ENCODE measurements at places on chromosomes 16 and 17.

DNA sequence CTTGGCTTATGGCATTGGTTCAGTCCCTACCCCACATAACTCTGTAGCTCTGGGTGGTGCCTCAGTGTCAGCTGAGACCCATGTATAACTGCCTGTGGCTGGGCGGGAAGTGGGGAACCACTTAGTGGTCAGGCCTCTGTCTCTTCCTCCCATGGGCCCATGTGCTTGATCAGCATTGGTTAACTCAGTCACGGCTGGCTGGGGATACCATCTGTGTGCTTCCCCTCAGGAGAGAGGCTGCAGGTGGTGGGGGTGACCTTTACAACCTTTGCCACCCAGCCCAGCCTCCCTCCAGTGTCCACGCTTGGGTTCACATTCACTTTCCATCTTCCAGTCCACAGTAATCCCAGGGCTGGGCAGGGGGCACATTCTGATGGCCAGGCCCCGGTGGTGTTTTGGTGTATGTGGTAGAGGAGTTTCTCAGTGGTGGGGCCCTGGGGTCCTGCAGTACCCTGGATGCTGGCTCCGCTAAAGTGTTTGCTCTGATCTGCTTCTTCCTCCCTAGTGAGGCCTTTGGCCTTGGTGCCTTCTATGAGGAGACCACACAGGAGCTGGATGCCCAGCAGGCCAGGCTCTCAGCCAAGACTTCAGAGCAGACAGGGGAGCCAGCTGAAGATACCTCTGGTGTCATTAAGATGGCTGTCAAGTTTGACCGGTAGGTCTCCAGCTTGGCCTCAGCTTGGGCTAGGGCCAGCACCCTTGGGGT is 10.2 kb upstream of the NFATC3 start:
- no peak for DNase-seq

DNA sequence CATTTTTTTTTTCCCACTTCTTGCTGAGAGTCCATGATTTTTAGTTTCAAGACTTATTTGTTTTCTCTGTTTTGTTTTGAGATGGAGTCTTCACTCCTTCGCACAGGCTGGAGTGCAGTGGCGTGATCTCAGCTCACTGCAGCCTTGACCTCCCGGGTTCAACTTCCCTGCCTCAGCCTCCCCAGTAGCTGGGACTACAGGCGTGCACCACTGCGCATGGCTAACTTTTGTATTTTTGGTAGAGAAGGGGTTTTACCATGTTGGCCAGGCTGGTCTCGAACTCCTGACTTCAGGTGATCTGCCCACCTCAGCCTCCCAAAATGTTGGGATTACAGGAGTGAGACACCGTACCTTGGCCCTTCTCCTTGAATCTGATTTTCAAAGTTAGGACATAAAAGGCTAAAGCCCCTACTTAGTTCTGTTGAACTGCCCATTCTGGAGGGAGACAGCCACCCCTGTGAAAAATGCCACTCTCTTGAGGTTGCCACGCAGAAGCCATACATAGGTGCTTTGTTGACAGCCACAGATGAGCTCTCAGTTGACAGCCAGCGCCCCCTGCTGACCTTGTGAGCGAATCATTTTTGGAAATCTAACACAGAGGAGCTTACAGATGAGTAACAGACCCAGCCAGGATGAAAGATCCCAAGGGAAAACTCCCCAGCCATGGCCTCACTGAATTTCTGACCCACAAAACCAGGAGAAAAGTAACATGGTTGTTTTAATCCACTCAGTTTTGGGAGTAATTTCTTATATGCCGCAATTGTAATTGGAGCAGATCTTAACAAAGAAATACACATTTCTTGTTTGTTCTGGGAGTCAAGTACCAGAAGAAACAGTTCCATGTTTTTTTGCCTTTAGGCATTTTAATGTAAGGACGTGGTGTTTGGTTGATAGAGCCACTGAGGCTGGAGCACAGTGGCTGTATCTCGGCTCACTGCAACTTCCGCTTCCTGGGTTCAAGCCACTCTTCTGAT is 38.8 kb downstream of the PKD1L3 start:
- DNase-seq, result peak; percentile 61

DNA sequence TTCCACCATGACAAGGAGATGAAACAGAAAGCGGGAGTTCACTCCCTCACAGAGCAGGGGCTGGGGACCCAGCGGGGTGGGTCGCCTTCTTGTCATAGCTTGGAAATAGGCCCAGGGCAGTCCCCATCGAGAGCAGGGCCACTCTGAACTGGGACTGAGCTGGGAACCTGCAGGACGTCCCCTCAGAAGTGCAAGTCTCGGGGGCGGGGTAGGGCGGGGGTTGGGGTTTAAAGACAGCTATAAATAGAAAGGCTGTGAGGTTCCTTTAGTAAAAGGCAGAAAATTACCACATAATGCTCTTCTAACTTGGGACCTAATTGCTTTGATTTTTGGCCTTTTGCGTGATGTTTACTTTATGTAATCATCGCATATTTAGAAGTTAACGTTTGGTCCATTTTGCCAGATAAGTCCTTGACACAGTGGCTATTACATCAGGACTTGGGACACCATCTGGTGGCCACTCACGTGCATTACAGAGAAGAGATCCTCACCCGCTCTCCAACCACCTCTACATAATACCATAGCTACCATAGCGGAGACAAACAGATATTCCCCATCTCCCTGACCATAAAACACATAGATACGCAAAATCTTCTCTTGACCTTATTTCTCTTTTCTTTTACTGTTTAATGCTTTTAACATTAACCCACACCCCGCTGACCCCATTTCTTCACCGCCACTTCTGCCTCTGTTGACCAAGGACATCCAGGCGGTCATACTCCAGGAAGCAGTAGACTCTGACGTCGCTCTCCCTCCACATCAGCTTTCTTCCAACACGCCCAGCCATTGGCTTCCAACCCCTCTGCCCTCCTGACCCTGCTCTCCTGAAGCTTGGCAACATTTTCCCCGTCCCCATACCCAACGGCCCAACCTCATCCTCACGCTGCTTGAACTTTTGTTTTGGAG is 27.5 kb upstream of the PIK3R6 start:
- no peak for DNase-seq

DNA sequence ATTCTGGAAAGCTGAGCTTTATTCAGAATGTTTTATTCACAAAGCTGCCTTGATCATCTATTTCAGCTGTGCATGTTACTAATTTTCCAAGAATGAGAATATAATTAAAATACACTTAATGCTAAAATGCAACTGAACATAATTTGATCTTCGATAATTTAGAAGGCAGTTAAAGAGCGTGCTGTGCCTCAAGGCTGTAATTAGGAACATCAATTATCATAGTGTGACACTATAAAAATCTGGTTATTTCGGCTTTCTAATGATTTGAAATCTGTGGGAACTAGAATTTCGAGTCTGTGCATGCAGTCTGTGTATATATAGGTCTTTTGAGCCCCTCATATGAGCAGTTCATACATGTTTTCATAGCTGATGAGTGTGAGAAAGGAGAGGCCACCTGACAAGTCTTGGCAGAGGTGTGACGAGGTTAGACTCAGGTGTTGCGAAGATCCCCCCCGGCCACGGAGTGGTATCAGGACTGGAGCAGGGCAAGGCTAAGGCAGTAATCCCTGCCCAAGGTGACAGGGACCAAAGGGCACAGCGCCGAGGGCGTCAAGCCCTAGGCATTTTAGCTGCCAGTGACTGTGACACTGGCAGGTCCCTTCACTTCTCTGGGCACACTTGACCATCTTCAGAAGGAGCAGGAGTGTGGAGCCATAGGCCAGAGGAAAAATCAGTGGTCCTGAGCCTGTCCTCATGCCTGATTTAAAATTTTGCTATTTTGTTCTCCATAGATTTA is 328.5 kb downstream of the SNX29 start:
- DNase-seq, result no peak

- DNase-seq, result no peak
Measured at GRCh38 chr17:73539166-73539565, 105.1 kb downstream of the SDK2 start.

- DNase-seq, result no peak
Measured at GRCh38 chr16:5032748-5033167, 977 bp downstream of the NAGPA start.

- no peak for DNase-seq
Measured at GRCh38 chr17:16085066-16085699, 85.6 kb downstream of the TTC19 start.

DNA sequence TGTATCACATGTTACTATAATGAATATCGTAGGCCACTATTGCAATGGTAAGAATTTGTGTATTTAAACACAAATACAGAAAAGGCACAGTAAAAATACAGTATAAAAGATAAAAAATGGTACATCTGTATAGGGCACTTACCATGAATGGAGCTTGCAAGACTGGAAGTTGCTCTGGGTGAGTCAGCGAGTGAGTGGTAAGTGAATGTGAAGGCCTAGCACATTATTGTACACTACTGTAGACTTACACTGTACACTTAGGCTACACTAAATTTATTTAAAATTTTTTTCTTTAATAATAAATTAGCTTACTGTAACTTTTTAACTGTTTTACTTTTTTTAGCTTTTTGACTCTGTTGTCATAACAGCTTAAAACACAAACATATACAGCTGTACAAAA is 42.5 kb downstream of the AKAP10 start:
- DNase-seq, result no peak

- DNase-seq, result no peak
Measured at GRCh38 chr16:56669005-56669839, at the start of gene MT1H. Gene MT1H (plus strand): TSS chr16:56669814. CDS start chr16:56669885, 71 bp downstream.

- DNase-seq, result peak; percentile 68
Measured at GRCh38 chr17:47703191-47703591, 9.2 kb downstream of the TBKBP1 start.

DNA sequence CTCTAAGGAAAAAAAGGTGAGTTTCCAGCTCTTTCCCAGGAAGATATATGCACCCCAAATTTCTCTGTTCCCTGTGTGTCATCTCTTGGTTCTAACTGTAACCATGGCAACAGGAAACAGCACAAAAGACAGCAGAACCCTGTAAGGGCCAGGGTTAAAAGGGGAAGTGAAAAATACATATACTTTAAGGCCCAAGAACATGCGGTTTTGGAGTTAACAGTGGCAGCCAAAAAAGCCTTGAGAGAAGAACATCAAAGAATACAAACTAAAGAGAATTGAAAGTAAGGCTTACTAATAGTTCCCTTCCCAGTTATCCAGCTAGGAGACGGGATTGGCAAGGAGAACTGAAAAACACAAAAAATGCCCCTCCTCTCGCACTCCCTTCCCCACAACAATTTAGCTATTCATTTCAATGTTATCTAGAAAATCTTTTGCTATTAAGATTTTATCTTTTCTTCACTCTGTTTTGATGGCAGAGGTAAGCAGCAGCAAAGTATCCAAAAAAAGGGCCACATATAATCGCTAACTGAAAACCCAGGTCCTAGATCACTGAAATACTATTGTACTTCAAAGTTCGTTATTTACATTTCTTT is 1.5 kb downstream of the SPOP start:
- DNase-seq, result no peak

DNA sequence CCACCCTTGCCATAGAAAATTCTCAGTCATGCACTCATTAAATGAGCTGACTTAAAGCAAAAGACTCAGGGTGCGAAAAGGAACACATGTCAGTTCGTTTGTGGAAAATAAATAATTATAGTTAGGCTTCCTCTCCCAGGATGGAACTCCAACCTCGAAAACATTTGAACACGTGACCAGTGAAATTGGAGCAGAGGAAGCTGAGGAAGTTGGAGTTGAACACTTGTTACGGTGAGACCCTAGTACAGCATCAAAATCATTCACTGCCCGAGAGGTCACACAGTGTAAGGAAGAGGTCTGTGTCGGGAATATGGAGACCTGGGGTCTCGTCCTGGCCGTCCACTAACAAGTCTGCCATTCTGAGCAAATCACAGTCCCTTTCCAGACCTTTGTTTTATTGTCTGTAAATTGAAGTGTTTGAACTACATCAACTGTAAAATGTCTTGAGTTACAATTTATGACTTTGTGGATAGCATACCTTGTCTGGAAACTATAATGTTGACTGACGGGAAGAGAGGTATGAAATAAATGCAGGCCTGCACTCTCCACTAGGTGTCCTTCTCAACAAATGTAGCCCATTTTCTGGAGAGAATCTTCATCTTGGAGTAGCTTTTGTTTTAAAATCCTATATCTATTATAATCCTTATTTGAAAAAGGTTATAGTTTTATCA is 7.7 kb downstream of the PSMD7 start:
- no peak for DNase-seq

DNA sequence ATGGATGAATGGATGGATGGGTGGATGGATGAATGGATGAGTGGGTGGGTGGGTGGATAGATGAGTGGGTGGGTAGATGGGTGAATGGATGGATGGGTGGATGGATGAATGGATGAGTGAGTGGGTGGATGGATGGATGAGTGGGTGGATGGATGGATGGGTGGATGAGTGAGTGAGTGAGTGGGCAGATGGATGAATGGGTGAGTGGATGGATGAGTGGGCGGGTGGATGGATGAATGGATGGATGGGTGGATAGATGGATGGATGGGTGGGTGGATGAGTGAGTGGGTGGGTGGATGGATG is 6.4 kb upstream of the KATNB1 start:
- DNase-seq, result no peak

DNA sequence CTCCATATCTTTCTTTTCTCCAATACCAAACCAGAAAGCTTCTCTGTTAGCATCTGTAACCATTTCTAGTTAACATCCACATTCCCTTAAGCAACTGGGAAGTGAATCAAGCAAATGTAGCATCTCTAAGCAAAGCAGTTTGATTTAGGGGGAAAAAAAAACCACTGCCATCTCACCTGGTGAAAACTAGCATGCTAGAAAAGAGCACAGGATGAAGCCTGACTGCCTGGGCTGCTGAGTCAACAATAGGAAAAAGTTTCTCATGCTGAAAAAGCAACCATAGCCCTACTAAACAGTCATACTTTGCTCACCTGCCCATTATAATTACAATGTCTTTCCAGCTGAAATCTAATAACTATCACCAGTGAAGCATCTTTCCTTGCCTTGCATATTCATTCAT is 139.3 kb downstream of the ANKFN1 start:
- no peak for DNase-seq

- DNase-seq, result no peak
Measured at GRCh38 chr16:49478616-49479015, 105.0 kb downstream of the C16orf78 start.

DNA sequence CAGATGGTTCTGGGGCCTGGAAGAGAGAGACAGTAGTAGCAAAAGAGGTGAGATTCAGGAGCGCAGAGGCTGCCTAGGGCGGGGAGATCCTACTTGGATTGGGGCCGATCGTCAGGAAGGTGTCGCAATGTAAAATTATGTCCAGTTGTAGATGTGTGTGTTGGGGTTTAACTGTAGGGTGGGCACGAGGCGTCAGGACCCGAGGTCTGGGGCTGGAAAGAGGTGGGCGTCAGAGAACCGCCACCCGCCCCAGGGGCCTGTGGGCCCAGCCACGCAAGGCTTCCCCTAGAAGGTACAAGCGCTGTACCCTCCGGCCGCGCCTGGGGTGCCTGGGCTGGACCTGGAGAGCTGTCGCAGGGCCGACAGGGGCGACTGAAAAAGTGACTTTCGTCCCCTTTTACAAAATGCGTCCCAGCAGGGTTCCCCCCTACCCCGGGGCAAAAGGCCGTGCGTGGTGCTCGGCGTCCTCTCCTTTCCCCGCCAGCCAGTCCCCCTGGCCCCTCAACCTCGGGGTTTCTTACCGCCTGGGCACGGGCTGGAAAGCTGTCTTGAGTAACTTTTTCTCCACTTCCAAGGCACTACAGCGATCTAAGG is 2.8 kb downstream of the IRX3 start:
- no peak for DNase-seq

GRCh38 chr16:29645694-29646187 is 17.3 kb upstream of the SPN start:
- DNase-seq, result no peak

Measured in stimulated activated CD8-positive, alpha-beta memory T cell treated with anti-CD3 and anti-CD28 coated beads, Interleukin-15, amount 100 ng/mL, for 4 hours (primary cell).